Aorta (tissue), 5 donors: ENCODE measurements at places on chromosomes 2 and 18.
A peak's percentile ranks its signal among the peaks of the same experiment; 100 is the strongest.

DNA sequence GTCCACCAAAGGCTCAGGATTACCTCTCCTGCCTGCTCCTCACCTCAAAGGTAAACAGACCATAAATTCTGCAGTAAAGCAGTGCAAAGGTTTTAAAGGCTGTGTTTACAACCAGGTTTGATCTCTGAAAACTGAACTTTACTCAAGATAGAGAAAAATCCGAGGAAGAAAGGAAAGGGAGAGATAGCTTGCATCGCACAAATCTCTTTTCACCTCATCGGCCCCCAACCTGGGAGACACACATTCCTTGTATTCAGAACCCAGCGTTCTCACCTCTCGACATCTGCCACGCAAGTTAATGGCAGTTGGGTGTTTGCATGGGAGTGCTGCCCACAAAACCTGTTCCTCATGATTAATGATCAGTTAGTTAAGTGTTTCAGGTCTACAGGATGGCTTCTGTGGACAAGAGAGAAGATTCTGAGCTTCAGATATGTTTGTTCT lies 72.6 kb downstream of the GATA6 start:
- no peak for DNase-seq

GRCh38 chr2:231717281-231718171 lies 9.2 kb downstream of the PTMA start:
- DNase-seq: peak; percentile 68

DNA sequence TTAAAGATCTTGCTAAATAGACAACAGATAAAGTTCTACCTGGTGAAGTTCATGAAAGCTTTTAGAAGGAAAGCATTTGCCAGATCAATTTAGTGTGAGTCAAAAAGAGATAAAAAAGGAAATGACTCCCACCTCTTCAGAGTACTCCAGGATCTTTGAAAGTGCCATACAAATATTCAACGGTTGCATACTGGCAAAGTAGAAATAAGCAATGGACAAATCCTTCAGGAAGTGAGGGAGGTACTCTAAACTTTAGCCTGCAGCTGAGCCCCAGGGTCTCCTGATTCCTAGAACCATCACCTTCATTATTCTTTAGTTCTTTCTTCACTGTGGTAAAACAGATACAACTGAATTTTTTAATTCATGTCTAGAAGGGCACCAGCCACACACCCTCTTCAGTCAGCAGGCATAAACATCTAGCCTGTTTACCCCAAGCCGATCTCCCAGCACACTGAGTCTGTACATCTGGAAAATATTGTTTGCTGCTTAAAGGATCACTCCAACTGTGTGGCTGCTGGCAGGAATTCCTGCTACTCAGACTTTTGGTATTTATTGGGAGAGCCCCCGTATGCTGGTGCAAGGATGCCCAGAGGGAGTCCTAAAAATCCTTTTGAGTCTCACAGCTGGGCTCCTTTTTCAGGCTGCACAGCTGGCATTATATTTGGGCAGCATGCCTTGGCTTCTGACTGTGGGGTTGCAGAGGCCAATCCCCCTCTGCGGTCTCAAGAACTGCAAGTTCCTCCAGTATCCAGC lies 72.3 kb upstream of the SESTD1 start:
- no peak for DNase-seq

- DNase-seq: no peak
These were observed 17.5 kb downstream of the MAP4K3 start for GRCh38 chr2:39419282-39420223.

GRCh38 chr2:102355526-102356380 lies at the start of gene IL18R1:
TSS of gene IL18R1 (plus strand) at chr2:102355796. CDS start at chr2:102362661, 6,865 bp downstream.
- peak; percentile 93 for DNase-seq

- no peak for DNase-seq
These were observed 42.2 kb downstream of the CYBRD1 start for GRCh38 chr2:171564463-171564862.
